NCI-H510A (cell line): ENCODE measurements at places on chromosomes 6 and 20.

DNA sequence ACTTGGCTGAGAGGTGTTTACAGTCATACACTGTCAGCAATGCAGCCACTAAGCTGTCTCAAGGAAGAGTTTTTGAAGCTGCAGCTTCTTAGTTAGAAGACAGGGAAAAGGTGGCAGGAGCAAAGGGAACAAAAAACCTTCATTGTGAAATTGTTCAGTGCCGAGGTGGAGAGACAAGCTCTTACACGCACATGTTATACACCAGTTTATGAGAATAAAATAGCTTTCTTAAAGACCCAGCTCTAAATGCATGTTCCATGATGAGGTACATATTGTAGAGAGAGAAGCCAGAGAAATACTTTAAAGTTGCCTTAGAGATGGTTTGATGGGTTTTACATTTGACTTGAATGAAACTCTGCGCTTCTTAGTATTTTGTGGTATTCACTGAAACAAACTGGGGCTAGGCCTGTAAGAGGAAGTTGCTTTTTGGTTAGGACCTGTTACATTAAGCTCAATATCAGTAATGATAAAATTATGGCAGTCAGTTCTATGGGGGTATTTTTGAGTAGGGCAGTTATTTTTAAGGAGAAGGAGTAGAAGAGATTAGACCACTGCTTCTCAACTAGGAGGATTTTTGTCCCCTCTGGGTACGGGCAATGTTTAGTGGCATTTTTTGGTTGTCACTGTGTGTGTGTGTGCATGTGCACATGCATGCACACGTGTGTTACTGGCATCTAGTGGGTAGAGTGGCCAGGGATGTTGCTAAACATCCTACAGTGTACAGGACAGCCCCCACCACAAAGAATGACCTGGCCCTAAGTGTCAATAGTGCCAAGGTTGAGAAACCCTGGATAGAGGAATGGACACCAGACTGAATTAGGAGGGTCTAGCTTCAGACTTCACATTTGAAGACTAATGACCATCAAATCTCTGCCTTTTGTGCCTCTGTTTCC is 9.8 kb downstream of the NEDD9 start:
- no peak for DNase-seq

GRCh38 chr6:120108061-120108795 is 758.7 kb upstream of the MAN1A1 start:
- no peak for DNase-seq

- no peak for DNase-seq
These were observed 547.5 kb downstream of the COL12A1 start for GRCh38 chr6:74658391-74658790.

DNA sequence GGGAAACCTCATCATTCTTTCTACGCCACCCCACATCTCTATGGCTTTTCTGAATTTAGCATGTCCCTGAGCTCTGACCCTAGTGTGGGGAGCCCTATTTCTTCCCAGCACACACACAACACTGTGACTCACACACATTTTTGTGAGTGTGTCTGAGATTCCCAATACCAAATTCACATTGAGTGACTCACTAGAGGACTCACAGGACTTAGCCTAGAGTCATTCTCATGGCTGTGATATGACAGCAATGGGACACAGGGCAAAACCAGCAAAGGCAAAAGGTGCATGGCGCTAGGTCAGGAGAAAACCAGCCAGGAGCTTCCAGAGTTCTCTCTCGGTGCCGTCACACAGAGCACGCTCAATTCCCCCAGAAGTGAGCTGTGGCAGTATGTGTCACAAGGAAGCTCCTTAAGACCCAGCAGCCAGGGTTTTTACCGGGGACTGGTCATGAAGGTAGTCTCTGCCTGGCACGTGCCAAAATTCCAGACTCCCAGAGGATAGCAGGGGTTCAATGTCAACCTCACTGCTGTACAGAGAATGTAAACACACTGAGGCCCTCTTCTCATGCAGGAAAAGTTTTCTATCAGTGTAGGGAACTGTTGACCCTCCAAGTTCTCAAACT is 6.2 kb downstream of the CSTL1 start:
- DNase-seq = no peak

GRCh38 chr6:7636151-7636550 is 46.2 kb downstream of the SNRNP48 start:
- DNase-seq = no peak

DNA sequence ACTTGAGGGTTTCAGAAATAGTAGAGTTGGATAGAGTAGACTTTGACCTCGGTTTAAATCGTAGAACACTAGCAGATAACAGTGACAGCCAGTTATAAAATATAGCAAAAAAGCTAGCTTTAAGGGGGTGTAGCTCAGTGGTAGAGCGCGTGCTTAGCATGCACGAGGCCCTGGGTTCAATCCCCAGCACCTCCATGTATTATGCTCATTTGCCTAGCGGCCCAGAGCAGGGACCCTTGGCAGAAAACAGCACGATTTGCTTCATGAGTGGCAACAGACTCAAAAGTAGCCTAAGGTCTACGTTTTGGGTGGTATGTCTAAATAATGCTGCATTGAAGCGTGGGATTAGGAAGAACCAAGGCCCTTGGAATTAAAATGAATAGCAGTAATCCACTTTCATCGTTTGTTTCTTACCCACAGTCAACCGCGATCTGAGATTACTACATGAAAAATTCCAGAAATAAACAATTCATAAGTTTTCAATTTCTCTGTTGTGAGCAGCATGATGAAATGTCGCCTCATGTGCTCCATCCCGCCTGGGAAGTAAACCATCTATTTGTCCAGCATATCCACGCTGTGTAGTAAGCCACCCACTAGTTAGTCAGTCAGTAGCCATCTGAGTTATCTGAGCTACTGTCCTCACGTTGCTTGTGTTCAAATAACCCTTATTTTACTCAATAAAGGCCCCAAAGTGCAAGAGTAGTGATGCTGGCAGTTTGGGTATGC is 184.9 kb downstream of the GPX5 start:
- DNase-seq = no peak

DNA sequence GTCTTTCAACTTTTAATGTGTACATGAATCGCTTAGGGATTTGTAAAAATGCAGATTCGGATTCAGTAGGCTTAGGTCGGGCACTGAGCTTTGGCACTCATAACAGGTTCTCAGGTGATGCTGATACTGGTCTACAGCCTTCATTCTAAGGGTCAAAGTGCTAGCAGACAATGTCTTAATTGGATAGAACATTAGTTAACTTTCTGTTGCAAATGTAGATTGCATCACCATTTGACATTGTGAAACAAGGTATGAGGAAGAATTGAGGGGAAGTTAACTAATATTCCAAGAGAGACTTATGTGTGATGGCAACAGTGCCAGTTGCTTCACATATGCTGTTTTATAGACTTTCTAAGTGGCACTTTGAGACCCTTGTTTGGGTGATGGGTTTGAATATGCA is 86.9 kb downstream of the MLIP start:
- no peak for DNase-seq

GRCh38 chr6:41470029-41470330 is 76.2 kb upstream of the FOXP4 start:
- no peak for DNase-seq

- DNase-seq = no peak
These were observed 29.1 kb upstream of the CSNK2A1 start for GRCh38 chr20:572727-573126.

DNA sequence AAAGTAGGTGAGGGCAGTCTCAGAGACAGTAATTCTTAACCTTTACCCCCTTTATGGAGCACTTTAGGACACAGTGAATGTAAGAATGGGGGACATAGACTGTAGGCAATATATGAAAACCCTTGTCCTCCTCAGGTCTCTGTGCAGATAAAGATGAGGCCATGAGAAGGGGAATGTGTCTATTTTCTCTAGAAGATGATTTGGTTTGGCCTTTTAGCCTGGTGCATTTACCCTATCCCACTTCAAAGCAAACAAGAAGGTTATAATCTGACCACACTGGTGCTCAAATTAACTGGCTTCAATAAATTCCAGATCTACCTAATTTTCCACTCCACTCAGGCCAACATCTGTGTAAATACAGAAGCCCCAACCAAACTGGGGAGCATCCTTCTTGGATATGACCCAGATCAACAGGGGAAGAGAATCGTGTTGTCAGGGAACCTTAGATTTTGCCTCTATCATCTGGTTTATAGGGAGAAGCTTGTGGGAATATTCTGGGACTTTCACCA is 42.4 kb downstream of the RIPOR2 start:
- no peak for DNase-seq

- DNase-seq = no peak
These were observed 88.9 kb upstream of the OGFRL1 start for GRCh38 chr6:71199736-71200135.

- DNase-seq = no peak
These were observed 3.1 kb upstream of the ATXN1 start for GRCh38 chr6:16764188-16764950.

DNA sequence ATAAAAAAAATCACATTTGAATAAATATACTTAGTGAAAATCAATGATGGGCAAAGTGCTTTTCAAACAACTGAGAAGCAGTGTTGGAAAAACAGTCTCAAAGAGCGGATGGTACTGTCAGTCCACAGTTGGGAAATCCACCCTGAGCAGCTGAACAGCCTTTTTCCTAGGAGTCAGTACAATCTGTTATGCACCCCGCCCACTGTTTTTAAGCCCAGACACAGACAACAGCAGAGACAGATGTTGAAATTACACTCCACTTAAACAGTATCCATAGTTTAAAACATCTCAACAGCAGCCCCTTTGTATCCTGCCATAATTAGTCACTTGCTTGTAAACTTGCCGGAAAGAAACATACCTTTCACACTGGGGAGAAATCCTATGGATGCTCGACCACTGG is 372 bp downstream of the KIAA0408 start:
- DNase-seq = no peak

- no peak for DNase-seq
These were observed 31.5 kb downstream of the SERPINB1 start for GRCh38 chr6:2810092-2810671.

DNA sequence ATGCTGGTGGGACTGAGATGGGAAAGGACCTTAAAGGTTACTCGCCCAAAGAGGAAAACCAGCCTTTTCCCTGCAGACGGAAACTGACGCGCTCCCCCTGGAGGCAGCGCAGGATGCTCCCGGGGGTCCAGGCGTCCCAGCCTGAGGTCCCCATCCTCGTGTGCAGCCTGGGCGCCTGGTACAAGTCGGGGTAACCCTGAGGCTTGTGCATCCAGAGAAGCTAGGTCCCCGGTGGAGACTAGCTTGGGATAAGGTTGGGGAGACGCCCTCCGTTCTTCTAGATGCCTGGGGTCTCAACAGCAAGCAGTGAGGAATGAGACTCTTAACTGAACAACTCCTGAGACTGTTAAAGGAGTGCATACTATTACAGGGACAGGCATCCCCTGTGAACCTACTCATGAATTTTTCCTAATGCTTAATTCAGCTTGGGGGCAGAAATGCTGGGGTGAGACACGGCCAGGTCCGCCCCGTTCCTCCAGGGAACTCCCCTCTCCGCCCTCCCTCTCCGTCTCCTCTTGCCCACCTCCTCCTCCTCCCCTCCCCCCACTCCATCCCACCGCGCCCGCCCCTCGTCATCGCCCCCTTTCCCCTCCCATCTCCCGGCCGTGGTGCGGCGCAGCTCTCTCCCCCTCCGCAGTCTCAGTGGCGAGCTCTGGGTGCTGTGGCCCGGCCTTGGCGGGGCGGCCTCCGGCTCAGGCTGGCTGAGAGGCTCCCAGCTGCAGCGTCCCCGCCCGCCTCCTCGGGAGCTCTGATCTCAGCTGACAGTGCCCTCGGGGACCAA is at the start of gene PRSS35:
TSS of gene PRSS35 (plus strand) at position 634 of the 781 bp plus-strand sequence. CDS start 10,908 bp downstream, outside the sequence.
- no peak for DNase-seq

DNA sequence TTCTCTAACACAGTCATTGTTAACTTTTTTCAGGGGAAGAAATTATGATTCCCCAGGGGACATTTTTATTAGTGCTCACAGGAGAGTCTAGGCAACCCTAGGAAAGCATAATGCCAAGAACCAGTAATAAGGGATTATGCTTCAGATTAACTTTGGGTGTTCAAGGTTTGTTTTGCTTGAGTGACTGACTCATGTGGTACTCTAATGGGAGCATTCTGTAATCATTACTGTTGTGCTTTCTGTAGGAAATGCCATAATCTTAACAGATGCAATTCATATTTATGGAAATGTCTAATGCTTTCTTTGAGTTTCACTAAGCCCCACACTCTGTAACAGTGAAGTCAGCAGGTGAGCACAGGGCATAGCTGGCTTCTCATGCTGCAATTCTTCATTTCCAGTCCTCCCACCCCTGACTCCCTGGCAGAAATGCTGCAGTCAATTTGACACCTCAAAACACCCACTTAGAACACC is 263.4 kb upstream of the MAN1A1 start:
- DNase-seq = no peak

- DNase-seq = no peak
These were observed 1.2 kb downstream of the VSTM2L start for GRCh38 chr20:37904008-37904642.

DNA sequence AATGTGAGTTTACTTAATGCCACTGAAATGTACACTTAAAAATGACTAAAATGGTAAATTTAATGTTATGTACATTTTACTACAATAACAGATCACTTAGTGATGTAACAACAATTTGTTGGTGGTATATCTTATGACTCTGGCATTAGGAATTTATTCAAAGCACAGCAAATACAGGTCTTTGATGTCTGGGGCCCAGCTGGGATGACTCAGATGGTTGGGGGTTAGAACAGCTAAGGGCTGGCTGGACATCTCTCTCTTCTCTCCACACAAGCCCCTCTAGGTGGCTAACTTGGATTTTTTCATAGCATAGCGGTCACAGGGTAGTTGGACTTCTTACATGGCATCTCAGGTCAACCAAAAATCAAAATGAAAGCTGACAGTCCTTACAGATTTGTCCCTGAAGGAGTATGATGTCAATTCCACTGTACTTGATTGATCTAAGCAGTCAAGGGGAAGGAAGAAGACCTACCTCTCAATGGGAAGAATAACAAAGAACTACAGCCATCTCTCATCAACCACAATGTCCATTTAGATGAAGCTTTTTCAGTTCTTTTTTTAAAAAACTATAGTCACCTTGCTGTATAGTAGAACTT is 37.5 kb upstream of the LCA5 start:
- DNase-seq = no peak

- DNase-seq = no peak
These were observed 109.0 kb downstream of the HIVEP2 start for GRCh38 chr6:142835787-142836535.

DNA sequence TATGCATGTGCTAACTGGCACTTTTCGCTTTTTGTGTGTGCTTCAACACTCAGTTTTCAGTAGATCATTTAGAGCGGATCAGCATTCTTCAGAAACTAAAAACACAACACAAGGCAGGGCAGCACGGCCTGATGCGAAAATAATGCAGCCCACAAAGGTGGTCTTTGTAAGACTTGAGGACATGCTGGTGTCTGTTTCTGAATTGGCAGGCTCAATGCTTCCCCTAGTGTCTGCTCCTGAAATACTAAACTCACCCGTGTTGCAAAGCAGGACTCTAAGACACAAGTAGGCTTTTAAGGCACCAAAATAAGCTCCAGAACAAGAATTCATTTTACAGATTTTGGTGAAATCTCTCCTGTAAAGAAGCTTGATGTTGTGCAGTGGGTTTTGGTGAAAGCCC is 676.5 kb downstream of the TENT5A start:
- DNase-seq = no peak
